ENCODE measurements at places on chromosomes 12 and 14.

GRCh38 chr14:34088914-34089313 lies 138.0 kb upstream of the EGLN3 start:
- no peak for DNase-seq

- no peak for DNase-seq
Observed at GRCh38 chr12:4221258-4221620, 52.3 kb upstream of the CCND2 start.

DNA sequence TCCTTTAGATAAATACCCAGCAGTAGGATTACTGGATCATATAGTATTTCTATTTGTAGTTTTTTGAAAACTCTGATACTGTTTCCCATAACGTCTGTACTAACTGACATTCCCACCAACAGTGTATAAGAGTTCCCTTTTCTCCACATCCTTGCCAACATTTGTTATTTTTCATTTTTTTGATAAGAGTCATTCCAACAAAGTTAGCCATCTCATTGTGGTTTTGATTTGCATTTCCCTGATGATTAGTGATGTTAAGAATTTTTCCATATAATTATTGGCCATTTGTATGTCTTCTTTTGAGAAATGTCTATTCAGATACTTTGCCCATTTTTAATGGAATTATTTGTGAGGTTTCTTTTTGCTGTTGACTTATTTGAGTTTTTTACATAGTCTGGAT lies 486.0 kb downstream of the FLRT2 start:
- DNase-seq, result no peak

DNA sequence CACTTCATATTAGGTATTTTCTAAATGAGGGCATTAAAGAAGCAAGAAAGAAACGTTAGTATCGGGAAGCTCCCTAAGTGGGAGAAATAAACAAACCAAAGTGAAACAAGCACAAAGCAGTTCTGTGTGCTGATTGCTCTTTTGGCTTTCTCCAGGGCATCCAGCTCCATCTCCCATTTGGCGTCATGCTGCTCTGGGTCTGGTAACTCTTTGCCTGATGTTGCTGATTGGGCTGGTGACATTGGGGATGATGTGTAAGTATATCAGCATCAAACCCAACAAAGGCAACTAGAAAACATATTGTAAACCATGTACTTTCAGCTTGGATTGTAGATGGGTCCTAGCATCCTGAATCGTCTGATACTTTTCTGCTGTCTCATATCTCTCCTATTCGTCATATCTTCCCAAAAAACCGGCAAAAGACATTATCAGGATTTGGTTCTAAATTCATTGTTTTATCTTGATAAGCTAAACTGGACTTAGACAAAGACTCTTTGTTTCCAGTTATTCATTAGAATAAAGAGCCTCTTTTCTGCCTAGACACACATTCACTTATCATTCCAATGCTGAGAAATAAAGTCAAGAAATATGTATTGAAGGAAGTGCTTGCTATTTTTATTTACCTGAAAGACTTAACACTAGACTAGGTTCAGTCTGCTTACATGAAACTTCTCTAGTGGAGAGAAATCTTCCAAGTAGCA lies 2.4 kb downstream of the CLEC12B start:
- no peak for DNase-seq

DNA sequence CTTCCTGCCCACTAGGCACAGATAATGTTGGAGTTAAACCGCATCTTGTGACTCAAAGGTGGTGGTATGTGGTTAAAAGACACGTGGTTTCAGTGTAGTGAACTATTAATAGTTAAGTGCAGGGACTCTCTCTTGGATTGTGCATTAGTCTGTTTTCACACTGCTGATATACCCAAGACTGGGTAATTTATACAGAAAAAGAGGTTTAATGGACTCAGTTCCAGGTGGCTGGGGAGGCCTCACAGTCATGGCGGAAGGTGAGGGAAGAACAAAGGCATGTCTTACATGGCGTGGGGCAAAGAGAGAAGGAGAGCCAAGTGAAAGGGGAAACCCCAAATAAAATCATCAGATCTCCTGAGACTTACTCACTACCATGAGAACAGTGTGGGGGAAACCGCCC lies 362.3 kb downstream of the GLT1D1 start:
- DNase-seq, result no peak

DNA sequence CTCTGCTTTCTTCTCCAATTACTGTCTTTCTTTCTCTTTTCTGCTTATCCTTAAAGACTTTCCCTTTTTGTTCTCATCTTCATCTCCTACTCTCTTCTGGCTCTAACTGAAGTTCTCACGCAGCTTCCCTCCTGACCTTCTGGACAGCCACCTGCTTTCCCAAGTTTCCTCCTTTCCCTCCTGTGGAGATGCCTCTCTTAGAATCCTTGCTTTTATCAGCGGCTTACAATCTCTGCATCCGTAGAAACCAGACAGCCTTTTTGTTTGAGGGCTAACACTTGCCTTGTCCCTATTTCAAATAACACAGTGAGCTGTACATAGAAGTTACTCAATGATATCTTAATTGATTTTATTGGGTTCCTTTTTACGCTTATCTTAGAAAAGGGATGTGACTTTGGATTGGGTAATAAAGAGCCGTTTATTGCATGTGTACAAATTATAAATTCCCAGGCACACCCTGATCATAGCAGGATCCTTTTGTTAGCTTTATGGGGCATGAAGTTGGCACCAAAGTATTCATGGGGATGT lies 2.1 kb upstream of the LGALS3 start:
- DNase-seq, result no peak

DNA sequence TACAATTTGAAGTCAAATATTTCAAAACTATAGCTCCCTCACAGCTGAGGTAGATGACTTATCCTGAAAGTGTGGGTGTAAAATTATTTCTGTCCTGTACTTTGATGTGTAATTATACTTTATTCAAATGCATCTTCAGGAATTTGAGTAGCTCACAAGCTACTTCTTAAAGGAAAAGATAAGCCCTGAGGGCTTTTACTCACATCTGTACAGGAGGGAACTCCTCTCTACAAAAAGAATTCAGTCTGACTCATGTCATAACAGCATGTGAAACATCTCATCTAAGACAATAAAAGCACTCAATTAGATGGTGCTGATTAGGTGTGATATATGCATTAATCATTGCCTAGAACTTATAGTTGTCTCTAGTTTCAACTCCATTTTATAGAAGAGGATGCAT lies 452.0 kb downstream of the PRKD1 start:
- no peak for DNase-seq

DNA sequence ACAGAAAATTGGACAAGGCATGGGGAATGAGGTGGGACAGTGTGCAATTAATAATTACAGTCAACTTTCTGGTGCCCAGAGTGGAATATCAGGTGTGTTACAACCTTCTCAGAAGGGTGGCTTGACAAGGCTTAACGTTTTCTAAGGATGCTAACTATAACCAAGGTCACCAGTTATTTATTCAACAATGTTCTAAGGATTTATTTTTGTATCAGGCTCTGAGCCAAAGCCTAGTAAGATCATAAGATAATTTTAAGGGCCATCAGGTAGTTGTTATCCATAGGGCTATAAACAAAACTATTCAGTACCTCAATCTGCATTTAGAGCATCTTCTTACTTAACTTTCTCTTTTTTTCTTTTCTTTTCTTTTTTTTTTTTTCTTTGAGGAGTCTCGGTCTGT lies 134.0 kb downstream of the TMTC1 start:
- no peak for DNase-seq

GRCh38 chr12:95201056-95201670 lies 16.1 kb downstream of the FGD6 start:
- DNase-seq, result no peak

DNA sequence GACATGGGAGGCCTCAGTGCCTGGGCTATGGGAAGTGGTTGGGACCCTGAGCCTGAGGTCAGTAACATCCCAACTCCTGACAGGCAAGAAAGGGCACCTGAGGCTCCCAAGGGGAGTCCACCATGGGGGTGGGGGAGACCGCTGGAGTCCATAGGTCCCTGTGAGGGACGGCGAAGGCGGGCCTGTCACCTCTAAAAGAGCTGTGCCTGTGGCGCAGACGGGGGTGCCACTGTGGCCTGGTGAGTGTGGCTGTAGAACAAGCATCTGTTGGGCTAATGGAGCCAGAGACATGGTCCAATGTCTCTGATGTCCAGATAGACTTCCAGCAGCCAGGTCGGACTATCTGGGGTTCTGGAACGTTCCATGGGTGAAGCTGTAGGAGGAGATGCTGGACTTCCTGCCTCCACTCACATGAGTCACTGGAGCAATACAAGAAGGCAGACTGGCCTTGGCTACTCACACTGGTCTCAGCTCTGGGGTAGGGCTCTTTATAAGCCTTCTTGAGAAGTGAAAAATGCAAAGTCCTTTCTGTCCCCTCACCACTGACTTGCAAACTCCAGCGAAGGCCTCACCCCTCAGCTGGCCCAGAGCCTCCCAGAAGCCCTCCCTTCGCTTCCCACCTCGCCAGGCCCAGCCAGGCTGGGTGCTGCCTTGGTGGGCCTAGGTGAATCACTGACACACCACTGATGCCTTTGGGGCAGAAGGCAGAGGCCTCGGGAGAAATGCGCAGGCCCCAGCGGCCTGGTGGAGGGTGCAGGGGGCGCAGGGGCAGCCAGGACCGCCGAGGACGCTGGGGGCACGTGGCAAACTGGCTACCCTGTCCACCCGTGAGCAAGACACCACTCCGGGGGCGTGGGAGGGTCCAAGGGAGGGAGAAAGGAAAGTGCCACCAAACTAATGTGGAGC lies 1.1 kb upstream of the TRAF3 start:
- DNase-seq, result no peak

DNA sequence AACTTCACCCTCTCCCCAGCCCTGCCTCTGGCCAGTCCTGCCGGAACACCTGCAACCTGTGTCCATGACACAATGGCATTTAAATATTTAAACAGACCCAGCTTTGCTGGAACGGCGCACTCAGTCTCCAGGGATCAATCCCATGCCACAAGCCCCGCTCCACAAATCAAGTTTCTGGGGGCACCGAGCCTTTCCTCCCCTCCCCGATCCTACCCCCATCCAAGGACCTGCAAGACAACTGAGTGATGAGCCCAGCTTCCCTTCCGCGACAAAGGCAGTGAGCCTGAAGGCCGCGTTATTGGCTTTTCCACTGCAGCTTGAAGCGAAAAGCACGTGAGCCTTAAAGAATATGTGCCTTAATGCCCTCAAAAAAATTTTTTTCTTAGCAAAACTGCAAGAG lies 185.7 kb downstream of the DPF3 start:
- no peak for DNase-seq
